ENCODE measurements at places on chromosomes 16 and 17.

DNA sequence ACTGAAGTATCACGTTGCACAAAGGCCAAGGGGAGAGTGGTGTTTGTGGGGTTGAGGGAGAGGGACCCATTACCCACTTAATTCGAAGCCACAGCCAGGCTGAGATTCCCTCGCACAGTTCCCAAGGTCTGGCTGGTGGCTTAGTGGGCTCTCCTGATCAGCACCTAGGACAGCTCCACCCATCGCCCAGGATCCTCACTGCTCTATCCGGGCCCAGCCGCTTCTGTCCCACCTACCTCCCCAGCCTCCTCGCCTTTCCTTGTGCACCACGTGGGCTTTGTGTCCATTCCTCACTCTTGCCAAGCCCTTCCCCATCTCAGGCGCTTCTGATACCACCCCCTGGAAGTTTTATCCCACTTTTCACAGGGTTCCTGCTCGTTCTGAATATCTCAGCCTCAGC is 163.5 kb downstream of the CCT6B start:
- H3K4me3 ChIP-seq, result no peak overlapping the region
- H3K27me3 ChIP-seq, result peaks cover 11% of the 10 kb centered on the region
- H3K27ac ChIP-seq, result no peak overlapping the region

- no peak overlapping the region for H3K4me3 ChIP-seq
- no peaks in the 10 kb centered on the region for H3K27me3 ChIP-seq
- no peak overlapping the region for H3K27ac ChIP-seq
- no peaks in the 10 kb centered on the region for H3K36me3 ChIP-seq
Measured at GRCh38 chr16:88471575-88471974, 18.5 kb downstream of the ZFPM1 start.

- H3K4me3 ChIP-seq, result no peak overlapping the region
- H3K27me3 ChIP-seq, result no peaks in the 10 kb centered on the region
- no peaks in the 10 kb centered on the region for H3K4me1 ChIP-seq
Measured at GRCh38 chr17:70699408-70699807, 530.1 kb downstream of the KCNJ2 start.

GRCh38 chr16:85789773-85790172 is 9.6 kb downstream of the EMC8 start:
- no peaks in the 10 kb centered on the region for H3K27me3 ChIP-seq
- peaks cover 39% of the 10 kb centered on the region for H3K4me1 ChIP-seq
- H3K4me3 ChIP-seq, result peak overlapping the region; percentile 56
- peak overlapping the region; percentile 94 for H3K27ac ChIP-seq
- peaks cover 26% of the 10 kb centered on the region for H3K36me3 ChIP-seq
- no peak for DNase-seq

GRCh38 chr16:55039931-55040330 is 109.3 kb downstream of the IRX5 start:
- no peak overlapping the region for H3K4me3 ChIP-seq
- H3K4me1 ChIP-seq, result no peaks in the 10 kb centered on the region
- H3K36me3 ChIP-seq, result no peaks in the 10 kb centered on the region
- peaks cover 5% of the 10 kb centered on the region for H3K27me3 ChIP-seq

DNA sequence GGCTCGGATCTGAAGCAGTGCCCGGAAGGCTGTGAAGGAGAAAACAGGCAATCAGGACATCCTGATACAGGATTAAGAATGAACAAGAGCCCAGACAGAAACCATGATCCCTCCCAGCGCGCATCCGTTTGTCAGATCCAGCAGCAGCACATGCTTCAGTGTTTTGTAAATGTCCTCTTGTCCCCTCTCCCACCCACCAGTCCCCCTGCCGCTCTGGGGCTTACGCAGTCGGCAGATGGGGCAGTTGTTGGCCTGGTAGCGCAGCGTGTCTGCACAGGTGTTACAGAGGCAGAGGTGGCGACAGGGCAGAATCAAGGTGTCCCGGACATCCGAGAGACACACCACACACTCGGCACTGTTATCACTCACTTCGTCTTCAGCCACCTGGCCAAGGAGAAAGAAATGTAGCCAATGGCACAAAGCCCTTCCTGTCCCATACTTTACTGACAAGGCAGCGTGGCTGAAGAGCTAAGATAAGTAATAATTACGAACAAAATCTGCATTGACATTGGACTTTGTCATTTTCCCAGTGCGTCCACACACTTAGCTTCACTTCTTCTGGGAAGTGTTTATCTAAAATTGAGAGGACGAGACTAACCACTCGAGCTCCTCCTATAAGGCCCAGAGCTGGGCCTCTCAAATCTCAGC is 20.7 kb upstream of the FOXJ1 start:
- H3K27ac ChIP-seq, result no peak overlapping the region
- H3K36me3 ChIP-seq, result peaks cover 91% of the 10 kb centered on the region
- no peak for DNase-seq
- H3K4me1 ChIP-seq, result peaks cover 15% of the 10 kb centered on the region
- no peaks in the 10 kb centered on the region for H3K27me3 ChIP-seq
- no peak overlapping the region for H3K4me3 ChIP-seq

DNA sequence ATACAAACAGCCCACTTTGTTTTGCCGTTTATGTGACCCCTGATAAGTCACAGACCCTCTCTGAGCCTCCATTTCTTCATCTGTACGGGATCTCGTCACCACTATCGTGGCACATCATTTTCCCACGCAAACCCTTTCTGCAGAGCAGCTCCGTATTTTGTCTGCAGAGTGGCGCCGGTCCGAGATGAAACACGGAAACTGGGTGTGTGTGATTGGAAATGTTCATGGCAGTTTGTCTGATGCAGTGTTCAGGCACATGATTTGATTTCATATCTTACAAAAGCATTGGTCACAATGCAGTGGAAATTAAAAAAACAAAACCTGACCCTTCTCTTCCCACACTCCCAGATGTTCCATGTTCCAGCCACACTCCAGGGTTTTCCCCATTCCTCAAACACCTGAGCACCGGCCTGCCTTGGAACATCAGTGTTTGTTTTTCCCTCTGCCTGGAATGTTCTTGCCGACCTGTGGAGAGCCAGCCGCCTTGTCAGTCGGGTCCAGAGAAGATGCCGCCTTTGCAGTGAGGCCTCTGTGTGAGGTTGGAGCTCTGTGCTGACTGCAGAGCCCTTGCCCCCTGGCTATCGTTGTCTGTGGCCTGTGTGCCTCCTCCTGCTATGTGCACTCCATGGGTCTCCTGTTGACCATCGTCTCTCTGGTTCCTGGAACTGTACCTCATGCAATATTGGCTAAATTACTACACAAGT is 39.2 kb downstream of the NT5M start:
- no peak overlapping the region for H3K4me3 ChIP-seq
- H3K27me3 ChIP-seq, result no peaks in the 10 kb centered on the region
- no peaks in the 10 kb centered on the region for H3K4me1 ChIP-seq
- no peak overlapping the region for H3K27ac ChIP-seq

DNA sequence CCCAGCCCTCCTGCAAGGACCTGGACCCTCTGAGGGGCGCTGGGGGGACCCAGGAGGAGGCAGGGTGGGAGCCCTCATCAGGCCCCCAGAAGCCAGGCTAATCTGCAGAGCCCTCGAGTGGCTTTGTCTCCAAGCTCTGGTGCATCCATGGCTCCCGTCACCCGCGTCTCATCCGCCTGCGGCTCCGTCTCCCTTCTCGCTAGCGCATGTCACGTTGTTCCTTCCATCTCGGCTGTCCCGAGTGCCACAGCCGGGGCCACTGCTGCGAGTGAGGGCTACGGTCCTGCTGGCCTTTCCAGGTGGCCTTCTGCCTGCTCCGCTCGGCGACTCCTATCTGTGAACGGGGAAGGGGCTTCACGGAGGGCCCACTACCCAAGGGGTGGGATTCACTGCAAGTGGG is 53.6 kb downstream of the ZFPM1 start:
- peaks cover 14% of the 10 kb centered on the region for H3K4me1 ChIP-seq
- no peaks in the 10 kb centered on the region for H3K36me3 ChIP-seq
- no peak for DNase-seq
- no peak overlapping the region for H3K4me3 ChIP-seq

- no peak overlapping the region for H3K4me3 ChIP-seq
- no peaks in the 10 kb centered on the region for H3K27me3 ChIP-seq
- H3K36me3 ChIP-seq, result peaks cover 33% of the 10 kb centered on the region
- H3K4me1 ChIP-seq, result peaks cover 16% of the 10 kb centered on the region
- H3K27ac ChIP-seq, result no peak overlapping the region
Measured at GRCh38 chr16:71933913-71934695, 38.8 kb downstream of the IST1 start.

DNA sequence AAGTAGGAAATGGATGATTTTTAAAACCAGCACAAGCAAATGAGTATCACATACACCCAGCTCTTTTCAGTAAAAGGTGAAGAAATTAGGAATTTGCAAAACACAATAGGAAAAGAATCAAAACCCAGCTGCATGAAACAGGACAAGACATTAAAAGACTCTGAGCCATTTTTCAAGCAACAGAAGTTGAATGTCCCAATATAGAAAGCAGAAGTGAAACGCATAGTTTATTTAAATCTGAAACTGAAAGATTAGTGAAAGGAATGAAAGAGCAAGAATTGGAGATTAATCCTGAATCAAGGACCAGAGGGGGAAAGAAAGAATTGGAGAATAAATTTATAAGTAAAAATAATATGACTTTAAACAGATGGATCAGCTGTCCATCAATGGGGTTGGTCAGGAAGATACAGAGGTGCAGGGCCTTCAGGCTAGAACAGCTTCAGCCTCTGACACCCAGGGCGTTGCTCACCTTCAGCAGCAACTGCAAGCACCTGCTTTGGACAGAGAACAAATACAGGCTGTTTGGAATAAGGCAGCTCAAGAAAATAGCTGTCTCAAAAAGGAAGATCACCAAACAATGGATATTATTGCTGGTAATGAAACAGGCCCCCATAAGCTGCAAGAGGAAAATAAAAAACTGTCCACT is 3.9 kb upstream of the ARHGAP17 start:
- H3K36me3 ChIP-seq, result no peaks in the 10 kb centered on the region
- H3K27me3 ChIP-seq, result no peaks in the 10 kb centered on the region
- peak overlapping the region; percentile 73 for H3K4me3 ChIP-seq
- DNase-seq, result no peak
- H3K4me1 ChIP-seq, result peaks cover 22% of the 10 kb centered on the region

- H3K36me3 ChIP-seq, result peaks cover 27% of the 10 kb centered on the region
- no peak overlapping the region for H3K4me3 ChIP-seq
- no peak for DNase-seq
- no peaks in the 10 kb centered on the region for H3K4me1 ChIP-seq
Measured at GRCh38 chr16:11005611-11005975, 61.2 kb downstream of the CLEC16A start.

DNA sequence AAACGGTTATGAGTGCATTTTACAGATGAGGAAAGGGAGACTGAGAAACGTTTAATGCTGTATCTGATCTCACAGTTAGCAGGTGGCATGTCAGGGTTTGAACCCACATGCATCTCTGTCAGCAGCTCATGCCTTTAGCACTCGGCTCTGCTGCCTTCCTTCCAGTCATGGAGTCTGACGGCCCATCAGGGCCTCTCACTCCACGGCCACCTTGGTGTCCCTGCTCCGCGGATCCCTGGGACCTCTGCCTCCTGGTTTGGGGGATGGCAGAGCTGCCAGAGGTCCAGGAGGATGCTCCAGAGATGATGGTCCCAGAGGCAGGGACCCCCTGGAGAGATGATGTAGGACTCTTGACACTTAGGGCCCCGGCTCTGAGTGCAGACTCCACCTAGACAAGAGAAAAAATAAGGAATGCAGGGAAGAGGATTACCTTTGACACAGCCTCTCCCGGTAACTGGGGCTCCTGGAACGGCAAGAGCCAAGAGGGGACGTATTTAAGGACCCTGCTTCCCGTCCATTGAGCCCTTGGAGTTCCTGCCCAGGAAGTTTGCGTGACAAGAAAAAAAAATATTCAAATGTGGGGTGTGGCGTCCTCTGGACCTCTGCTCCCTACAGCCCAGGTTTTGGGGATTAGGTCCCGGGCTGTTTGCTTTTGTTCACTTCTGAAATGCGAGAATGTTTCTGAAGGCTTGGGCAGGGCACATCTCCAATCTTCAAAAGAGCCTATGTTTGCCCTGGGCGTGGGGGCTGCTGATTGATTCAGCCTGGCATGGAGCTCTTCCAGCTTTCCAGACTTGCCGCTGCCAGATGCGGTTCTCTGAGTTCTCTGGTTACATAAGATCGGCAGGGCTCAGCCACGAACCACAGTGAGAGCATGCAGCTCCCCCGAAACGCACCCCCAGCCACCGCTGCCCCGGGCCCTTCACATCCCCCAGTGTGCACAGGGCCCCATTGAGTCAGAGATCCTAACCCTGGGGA is at the start of gene ALDH3A1:
Gene ALDH3A1, minus strand, starts transcription at position 470 of the 978 bp plus-strand sequence. CDS start 3,169 bp downstream, outside the sequence.
- H3K36me3 ChIP-seq, result no peaks in the 10 kb centered on the region
- peaks cover 4% of the 10 kb centered on the region for H3K4me1 ChIP-seq
- no peak within 1 kb of the TSS for H3K27ac ChIP-seq
- no peaks in the 10 kb centered on the region for H3K27me3 ChIP-seq
- DNase-seq, result peak; percentile 51
- no peak within 1 kb of the TSS for H3K4me3 ChIP-seq

GRCh38 chr16:15398618-15399316 is 3.2 kb downstream of the MPV17L start:
- no peaks in the 10 kb centered on the region for H3K36me3 ChIP-seq
- no peaks in the 10 kb centered on the region for H3K4me1 ChIP-seq
- DNase-seq, result no peak
- H3K27ac ChIP-seq, result no peak overlapping the region

DNA sequence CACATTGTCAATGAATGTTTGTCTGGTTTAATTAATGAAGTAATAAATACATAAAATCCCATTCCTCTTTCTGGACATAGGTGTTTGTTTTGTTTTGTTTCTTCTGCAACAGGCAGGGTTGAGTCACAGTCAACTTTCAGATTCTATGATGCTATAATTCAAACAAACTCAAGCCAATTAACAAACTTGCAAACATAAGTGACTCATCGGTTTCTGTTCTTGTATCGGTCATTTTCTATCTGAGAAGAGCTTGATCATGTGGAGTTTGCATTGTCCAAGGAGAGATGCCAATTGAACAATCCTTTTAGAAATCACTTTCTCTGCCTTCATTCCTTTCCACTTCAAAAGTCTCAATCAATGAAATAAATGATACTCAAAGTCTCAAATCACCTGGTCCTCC is 294.2 kb upstream of the C16orf82 start:
- H3K27ac ChIP-seq, result no peak overlapping the region
- H3K36me3 ChIP-seq, result no peaks in the 10 kb centered on the region
- H3K4me3 ChIP-seq, result no peak overlapping the region
- no peak for DNase-seq

DNA sequence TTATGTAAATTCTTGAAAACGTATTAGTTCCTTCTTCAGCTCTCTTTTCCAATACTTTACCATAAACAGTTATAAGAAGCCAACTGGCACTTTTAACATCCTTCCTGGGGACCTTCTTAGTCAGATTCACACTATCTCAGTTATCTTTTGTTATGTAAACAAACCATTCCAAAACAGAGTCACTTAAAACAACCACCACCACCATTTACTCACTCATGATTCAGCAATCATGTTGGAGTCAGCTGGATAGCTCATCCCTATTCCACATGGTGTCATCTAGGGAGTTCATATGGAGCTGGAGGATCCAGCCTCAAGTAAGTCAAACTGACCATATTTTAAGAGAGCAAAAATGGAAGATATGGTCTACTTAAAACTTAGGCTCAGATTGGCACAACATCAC is 240.3 kb upstream of the IRX3 start:
- no peak overlapping the region for H3K27ac ChIP-seq
- H3K36me3 ChIP-seq, result no peaks in the 10 kb centered on the region
- no peak for DNase-seq
- no peak overlapping the region for H3K4me3 ChIP-seq
- no peaks in the 10 kb centered on the region for H3K4me1 ChIP-seq
- peaks cover 5% of the 10 kb centered on the region for H3K27me3 ChIP-seq

Measured in naive thymus-derived CD8-positive, alpha-beta T cell (primary cell).